ENCODE measurements at places on chromosomes 5 and 9.

DNA sequence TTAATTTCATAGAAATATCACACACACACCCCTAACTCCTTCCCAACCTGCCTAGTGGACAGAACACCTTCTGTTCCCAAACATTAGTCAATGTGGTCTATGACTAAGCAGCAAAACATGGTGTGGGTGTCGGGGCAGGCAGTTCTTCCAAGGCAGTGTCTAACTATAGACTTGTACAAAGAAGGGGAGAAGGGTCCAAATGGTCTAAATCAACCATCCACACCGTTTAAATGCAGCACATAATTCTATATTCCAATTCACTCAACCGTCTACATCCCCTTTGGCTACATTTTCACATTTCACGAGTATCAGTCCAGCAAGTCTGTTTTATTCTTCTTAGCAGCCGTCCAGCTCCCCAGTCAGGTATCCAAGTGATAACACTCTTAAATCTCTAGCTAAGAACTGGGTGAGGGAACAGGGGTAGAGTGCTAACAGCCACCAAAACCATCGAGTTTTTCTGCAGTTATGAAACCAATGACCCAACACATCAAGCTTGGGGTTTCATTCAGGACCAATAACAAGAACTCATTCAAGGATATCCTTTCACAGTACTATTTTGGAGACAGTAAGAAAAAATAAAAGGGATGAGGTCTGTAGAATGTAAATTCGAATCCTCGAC, 3.3 kb downstream of the ZNF608 start:
- no peak for DNase-seq

GRCh38 chr5:58717303-58718007, 134.6 kb downstream of the RAB3C start:
- DNase-seq = no peak

DNA sequence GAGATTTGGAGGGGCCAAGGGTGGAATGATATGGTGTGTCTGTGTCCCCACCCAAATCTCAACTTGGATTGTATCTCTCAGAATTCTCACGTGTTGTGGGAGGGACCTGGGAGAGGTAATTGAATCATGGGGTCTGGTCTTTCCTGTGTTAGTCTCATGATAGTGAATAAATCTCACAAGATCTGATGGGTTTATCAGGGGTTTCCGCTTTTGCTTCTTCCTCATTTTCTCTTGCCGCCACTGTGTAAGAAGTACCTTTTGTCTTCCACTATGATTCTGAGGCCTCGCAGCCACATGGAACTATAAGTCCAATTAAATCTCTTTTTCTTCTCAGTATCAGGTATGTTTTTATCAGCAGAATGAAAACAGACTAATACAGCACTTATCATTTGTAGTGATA, 29.5 kb upstream of the SPIN1 start:
- DNase-seq = no peak

GRCh38 chr9:2109069-2109650, 94.0 kb downstream of the SMARCA2 start:
- DNase-seq = peak; percentile 97

- no peak for DNase-seq
Measured at GRCh38 chr5:38878391-38879077, 32.7 kb downstream of the OSMR start.

DNA sequence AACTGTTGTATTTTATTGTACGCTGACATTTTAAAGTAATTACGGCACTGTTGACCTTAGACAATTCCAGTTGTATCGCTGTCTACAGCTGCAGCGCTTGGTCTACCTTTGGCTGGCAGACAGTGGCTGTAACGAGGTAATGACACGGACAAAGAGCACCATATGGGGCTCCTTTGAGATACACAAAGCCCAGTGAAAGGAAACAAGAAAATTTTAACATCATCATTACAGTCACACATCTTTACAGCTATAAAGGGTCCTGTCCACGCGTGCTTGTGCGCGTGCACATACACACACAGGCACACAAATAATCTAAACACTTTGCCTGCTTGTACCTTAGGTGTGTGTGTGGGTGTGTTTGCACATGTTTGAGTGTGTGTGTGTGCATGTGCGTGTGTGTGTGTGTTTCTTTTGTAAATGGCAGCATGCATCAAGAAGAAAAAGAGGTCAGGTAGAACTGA, 946.0 kb downstream of the NR2F1-AS1 start:
- DNase-seq = no peak

DNA sequence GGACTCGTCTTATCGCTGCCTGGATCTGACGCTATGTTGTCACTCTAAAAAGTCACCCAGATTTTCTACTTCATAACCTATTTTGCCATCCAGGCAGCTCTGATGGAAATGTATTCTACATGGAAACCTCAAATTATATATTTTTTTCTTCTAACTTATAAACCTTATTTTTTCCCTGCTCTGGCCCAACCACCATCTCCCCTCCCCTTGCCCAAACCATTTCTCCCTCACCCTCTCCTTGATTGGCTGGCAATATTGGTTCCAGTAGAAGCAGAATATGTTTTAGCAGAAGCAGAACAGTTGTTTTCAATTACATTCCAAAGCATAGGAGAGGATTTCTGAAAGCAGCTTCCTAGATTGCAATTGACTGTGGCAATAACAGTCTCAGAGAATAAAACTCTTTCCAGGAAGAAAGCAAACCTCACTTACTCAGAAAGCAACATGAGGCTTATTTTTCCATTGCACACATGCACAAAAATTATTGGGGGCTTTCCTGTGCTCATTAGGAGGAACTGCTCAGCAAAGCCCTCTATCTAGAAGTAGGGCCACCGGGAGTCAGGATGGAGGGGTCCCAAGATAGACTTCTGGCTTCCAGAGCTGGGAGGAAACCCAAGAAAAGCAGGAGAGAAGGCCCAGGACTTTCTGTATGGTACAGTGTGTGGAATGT, 191.8 kb downstream of the ESM1 start:
- peak; percentile 34 for DNase-seq

DNA sequence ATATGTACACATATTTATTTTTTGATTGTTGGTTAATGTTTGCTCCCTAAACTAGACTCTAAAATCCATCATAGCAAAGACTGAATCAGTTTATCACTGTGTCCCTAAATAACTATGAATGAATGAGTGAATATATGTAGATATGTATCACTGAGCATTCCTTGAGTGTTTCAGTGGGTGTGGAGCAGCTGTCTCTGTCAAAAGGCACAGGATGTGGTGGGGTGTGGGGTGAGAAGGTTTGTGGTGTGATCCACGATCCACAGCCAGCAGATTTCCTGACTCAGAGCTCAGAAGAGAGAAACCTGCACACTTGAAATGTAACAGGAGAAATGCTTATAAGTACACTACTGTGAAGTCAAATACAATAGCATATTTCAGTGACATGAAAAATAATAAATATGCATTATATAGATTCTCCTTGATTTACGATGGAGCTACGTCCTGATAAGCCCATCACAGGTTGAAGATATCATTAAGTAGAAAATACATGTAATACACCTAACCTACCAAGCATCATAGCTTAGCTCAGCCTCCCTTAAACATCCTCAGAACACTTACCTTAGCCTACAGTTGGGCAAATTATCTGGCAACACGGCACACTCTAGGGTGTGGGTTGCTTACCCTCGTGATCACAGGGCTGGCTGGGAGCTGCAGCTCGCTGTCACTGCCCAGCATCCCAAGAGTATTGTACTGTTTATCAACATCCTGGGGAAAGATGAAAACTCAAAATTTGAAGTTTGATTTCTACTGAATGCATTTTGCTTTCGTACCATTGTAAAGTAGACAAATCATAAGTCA, 287.0 kb downstream of the GAS1 start:
- peak; percentile 83 for DNase-seq

GRCh38 chr5:108421713-108422112, 39.8 kb upstream of the FBXL17 start:
- no peak for DNase-seq

DNA sequence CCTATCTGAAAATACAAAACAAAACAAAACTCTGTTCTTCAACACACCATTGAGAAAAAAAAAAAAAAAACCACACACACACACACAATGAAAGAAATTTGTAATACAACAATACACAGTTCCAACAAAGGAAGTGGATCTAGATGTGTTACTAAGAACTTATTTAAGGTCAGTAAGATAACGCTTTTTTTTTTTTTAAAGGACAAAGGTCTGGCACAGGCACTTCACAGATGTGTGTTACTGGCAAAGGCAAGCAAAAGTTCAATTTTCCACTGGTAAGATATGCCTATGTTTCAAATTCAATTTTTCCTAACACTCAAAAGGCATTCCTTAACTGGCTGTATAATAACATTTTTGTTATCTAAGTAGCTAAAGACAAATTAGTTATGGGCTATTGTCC, 3.6 kb downstream of the RFK start:
- DNase-seq = no peak

DNA sequence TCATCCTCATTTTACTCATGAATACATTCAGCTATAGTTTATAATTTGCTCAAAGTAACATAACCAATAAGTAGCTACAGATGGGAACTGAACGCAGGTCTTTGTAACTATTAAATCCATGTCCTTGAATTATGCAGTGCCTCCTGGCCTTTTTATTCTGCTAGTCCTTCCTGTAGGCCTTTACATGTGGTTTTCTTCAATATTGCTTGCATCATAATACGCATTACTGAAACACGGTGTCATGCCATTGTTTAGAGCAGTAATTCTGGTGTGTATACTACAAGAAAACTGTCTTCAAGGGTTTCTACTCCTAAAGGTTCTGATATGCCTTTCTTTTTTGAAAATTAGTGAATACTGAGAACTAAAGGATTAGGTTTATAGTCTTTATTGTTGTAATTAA, 20.7 kb downstream of the CWC27 start:
- no peak for DNase-seq

- DNase-seq = no peak
Measured at GRCh38 chr9:14692470-14693250, 572 bp downstream of the ZDHHC21 start.

DNA sequence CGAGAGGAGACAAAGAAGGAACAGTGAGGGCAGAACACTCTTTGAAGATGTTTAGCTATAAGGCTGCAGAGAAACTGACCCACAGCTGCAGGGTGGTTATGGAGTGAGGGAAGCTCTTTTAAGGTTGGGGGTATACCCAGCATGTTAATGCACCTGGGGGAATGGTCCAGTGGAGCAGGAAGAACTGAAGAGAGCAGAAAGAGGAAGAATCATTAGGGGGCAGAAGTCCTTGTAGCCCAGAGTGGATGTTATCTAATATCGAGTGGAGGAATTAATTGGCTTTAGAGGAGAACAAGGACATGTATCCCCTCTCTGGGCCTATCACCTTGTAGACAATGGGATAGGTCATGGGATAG, 7.7 kb downstream of the IL4 start:
- DNase-seq = no peak

DNA sequence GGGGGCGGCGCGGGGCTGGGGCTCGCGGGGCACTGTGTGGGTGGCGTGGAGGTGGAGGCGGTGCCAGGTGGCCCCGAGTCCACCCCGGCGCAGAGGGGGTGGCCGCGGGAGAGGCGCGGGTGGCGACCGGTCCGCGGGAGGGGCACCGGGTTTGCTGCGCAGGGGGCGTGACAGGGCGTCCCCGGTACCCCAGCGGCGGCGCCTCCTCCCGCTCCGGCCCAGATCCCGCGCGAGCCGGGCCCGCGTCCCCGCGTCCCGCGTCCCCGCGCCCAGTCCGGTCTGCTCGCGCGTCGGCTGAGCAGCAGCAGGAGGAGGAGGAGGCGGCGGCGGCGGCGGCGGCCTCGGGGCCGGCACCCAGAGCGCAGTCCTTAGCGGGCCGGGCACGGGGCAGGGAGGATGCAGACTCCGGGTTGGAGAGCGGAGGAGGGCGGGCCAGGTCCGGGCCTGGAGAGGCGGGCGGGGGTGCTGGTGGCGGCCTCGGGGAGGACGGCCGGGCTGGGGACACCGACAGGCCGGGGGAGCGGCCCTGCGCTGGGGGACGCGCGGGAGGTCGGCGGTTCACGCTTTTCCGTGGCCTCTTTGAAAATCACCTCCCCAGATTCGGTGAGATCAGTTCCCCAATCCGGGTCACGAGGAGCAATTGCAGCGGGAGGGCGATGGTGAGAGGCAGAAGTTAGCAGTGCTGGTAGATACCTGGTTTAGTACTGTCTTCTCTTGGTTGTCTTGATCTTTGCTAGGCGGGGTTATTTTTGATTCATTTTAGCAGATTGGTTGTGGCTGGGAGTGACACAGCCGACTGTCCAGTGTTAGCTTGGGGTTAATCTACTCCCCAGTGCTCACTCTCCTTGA, 1.7 kb downstream of the TRIO start:
- DNase-seq = peak; percentile 39

- peak; percentile 13 for DNase-seq
Measured at GRCh38 chr9:6443661-6444060, 30.7 kb downstream of the UHRF2 start.

DNA sequence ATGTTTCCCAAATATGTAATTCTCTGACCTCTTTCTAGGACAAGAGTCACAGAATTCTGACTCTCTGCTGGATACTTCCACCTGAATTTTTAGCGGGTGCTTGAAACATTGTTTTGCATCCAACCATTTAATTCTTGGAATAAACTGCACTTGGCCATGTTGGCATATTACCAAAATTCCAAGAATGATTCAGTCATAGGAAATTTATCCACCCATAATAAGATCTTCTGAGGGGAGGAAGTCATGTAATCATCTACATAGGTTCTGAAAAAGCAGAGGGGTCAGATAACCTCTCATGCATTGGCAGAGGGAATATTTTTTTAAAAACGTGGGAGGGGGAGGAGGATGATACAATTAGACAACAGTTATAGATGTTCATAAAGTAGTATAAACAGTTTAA, 156.9 kb downstream of the PAM start:
- peak; percentile 60 for DNase-seq

GRCh38 chr9:8389531-8389930, 590.0 kb upstream of the DMAC1 start:
- DNase-seq = no peak

GRCh38 chr9:115673599-115673998, 480.0 kb upstream of the PAPPA start:
- no peak for DNase-seq

DNA sequence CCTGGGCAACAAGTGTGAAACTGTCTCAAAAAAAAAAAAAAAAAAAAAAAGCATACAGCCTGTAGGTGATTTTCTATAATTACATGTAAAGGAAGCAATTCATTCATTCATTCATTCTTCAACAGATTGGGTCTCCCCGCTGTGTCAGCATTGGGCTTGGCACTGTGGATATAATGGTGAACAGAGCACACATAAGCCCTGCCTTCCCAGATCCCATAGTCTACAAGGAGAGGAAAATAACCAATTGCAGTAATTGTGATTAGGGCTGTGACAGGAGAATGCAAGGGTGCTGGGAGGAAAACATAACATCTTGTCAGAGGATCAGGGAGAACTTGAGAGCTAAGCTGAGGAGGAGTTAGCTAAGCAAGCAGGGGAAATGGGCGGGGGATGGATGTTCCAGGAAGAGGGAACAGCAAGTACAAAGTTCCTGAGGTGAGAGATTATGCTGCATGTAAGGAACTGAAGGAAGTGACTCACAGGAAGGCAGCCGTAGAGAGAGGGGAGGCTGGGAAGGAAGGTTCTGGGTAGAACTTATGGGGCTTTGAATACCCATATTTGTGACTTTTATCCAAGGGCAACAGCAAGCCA, 24.0 kb upstream of the KLF9 start:
- DNase-seq = no peak

GRCh38 chr5:161030229-161030628, 178.2 kb upstream of the ATP10B start:
- DNase-seq = no peak

Data from fibroblast of skin of left biceps (primary cell).